ENCODE measurements at places on chromosomes 5 and 9.
A peak's percentile ranks its signal among the peaks of the same experiment; 100 is the strongest.

DNA sequence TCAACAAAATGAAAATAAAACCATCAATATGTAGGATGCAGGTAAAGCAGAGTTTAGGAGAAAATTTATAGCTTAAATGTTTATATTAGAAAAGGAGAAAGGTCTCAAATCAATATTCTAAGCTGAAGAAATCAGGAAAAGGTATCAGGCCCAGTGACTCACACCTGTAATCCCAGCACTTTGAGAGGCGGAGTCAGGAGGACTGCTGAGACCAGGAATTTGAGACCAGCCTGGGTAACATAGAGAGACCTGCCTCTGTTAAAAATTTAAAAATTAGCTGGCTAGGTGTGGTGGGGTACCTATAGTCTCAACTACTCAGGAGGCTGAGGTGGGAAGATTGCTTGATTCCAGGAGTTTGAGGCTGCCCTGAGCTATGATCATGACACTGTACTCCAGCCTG lies 32.2 kb downstream of the CCDC69 start:
- DNase-seq, result no peak

DNA sequence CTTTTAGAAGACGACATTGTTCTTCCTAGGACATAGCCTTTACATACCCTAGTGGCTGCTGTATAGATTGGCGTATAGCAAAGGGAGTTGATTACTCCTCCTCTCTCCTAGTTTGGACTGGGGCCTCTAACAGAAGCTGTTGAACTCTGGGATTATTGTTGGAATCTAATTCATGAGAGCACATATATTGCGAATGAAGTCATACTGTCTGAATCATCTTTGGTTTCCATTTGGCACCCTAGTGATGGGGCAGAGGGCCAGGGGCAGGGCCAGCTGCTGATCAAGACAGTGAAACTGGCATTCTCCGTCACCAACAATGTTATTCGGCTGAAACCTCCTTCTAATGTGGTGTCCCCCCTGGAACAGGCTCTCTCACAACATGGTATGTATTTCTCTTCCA lies 40.3 kb downstream of the NUP188 start:
- no peak for DNase-seq

DNA sequence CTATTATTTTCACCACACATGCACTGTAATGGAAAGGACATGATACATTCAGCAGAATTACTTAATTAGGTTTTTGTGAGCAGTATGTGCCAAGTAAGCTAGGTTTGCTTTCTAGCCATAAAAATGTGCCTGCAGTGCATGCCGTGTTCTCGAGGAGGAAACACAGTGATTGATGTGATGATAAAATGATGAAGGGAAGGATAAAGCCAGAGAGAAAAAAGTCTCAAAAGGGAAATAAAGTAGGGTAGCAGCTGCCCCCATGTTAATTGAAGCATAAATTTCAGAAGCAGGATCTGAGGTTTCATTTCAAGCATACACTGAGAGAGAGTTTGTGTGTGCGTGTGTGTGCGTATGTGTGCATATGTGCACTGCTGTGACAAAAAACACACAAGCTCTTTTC lies 714.2 kb upstream of the C9orf72 start:
- no peak for DNase-seq

- DNase-seq, result no peak
Measured at GRCh38 chr5:71996789-71997188, 110.5 kb upstream of the MAP1B start.

- no peak for DNase-seq
Measured at GRCh38 chr5:86332851-86333250, 284.9 kb upstream of the COX7C start.

DNA sequence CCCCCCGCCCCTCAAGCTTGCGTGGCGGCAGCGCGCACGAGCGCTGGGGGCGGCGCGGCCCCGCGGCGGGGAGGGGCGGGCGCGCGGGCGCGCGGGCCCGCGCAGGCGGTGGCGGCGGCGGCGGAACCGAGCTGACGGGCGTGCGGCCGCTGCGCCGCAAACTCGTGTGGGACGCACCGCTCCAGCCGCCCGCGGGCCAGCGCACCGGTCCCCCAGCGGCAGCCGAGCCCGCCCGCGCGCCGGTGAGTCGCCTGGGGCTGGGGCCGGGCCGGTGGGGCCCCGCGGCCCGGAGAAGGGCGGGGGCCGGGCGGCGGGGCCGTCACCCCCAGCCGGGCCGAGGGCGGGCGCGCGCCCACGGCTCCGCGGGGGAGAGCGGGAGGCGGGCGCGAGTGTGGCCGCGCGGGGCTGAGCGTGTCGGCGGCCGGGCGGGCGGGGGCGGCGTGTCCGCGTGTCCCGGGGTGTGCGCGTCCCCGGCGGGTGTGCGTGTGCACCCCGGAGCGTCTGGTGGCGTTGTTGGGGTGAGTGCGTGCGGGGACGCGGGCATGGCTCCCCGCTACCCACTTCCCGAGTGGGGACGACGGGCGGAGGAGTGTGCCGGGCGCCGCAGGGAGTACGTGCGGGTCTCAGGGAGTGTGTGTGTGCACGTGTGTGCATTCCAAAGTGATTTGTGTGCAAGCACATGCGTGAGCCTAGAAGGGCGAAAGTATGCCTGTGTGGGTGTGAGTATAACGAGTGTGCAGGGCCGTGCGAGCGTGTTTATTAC lies at the start of gene NEK6:
Gene NEK6, plus strand, starts transcription at position 106 of the 763 bp plus-strand sequence. CDS start 44,016 bp downstream, outside the sequence.
- DNase-seq, result peak; percentile 61

DNA sequence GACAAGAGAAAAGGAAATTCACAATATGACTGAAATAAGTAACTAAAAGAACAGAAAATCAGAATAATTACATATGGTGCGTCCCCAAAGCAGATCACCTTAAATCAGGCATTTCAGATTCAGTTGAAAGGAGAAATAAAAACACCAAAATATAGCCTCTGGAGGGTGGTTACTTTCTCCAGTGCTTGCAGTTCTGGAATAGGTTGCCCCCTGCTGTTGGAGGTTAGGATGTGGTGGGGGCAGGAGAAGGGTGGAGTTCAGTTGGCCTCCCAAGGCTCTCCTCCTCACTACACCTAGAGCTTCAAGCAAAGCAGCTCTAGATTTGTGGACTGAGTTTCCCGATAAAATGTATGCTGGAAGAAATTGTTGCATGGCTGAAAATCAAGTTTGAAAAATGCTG lies 338.2 kb upstream of the TLE4 start:
- peak; percentile 79 for DNase-seq

- peak; percentile 58 for DNase-seq
Measured at GRCh38 chr5:109689740-109690241, at the start of gene MAN2A1. MAN2A1 (plus strand) TSS chr5:109689927; CDS start chr5:109690418, 491 bp downstream.

GRCh38 chr9:77386187-77386586 lies 208.9 kb downstream of the VPS13A start:
- no peak for DNase-seq

- DNase-seq, result no peak
Measured at GRCh38 chr5:139549162-139549894, 11.8 kb upstream of the UBE2D2 start.

DNA sequence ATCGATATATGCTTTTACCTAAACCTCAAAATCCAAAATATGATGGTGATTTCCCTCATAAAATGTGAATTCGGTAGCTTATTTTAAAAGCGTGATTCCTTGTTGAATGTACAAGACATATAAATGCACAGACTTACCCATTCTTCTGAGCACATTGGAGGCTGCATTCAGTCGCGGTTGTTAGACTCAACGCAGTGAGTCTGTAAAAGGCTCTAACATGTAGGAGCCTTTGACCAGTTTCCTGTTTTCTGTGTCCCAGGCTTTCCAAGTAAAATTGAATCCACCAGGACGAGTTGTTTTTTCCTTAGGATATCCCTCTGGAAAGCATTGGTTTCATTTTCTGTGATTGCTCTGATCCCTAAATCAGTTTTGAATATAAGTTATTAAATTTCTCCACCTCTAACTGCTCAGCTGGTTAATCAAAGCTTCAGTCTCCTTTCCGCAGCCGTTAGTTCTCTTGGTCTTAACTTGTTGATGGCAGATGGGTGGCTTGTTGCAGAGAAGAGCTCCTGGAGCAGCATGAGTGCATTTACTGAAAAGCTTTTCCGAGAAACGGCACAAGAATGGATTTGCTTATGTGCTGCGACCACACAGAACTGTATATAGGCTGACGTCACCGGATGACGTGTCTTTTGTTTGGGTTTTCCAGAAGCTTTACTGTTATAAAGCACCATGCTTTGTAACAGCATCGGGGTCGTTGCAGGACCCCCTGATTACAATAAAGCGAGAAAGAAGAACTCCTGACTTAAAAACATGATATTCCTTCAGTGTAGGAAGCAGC lies at the start of gene LRRTM2:
Gene LRRTM2, minus strand, starts transcription at position 565 of the 781 bp plus-strand sequence. Its CDS starts 424 bp downstream, at position 141.
- peak; percentile 26 for DNase-seq
